ENCODE measurements at places on chromosomes 16 and 17.

GRCh38 chr16:54199487-54200160, 87.0 kb downstream of the IRX3 start:
- no peak for DNase-seq

- DNase-seq, result no peak
These were observed 11.5 kb upstream of the TBX4 start for GRCh38 chr17:61440697-61441096.

- no peak for DNase-seq
These were observed 118.8 kb downstream of the C16orf95 start for GRCh38 chr16:87198328-87198832.

GRCh38 chr16:30084816-30085159, 6.9 kb downstream of the TBX6 start:
- no peak for DNase-seq

- no peak for DNase-seq
These were observed 93.0 kb downstream of the CYTH1 start for GRCh38 chr17:78689029-78689428.

GRCh38 chr17:46866325-46866724, 14.9 kb downstream of the WNT9B start:
- no peak for DNase-seq

- DNase-seq, result no peak
These were observed 4.9 kb downstream of the KRT27 start for GRCh38 chr17:40777459-40777858.

- DNase-seq, result peak; percentile 78
These were observed 75.5 kb downstream of the RPA1 start for GRCh38 chr17:1905190-1905913.

- no peak for DNase-seq
These were observed 28.7 kb downstream of the MEAK7 start for GRCh38 chr16:84475643-84476240.

DNA sequence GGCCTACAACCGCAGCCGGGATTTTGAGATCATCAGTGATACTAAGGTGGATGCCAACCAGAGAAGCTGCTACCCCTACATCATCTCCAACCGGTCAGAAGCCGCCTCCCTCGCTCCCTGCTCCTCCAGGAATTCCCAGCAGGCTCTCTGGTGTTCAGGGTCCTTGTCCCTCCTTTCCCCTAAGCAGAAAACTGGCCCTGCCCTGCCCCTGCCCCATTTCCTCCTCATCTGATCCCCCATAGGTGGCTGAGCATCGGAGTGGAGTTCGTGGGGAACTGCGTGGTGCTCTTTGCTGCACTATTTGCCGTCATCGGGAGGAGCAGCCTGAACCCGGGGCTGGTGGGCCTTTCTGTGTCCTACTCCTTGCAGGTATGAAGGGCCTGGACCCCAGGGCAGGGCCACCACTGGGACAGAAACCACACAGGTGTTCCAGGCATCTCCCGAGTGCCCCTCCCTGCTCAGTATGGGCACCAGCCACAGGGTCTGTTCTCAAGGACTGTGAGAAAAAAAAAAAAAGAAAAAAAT, 29.8 kb downstream of the ANKRD40 start:
- DNase-seq, result no peak

GRCh38 chr16:61289141-61289540, 747.1 kb downstream of the CDH8 start:
- DNase-seq, result no peak

DNA sequence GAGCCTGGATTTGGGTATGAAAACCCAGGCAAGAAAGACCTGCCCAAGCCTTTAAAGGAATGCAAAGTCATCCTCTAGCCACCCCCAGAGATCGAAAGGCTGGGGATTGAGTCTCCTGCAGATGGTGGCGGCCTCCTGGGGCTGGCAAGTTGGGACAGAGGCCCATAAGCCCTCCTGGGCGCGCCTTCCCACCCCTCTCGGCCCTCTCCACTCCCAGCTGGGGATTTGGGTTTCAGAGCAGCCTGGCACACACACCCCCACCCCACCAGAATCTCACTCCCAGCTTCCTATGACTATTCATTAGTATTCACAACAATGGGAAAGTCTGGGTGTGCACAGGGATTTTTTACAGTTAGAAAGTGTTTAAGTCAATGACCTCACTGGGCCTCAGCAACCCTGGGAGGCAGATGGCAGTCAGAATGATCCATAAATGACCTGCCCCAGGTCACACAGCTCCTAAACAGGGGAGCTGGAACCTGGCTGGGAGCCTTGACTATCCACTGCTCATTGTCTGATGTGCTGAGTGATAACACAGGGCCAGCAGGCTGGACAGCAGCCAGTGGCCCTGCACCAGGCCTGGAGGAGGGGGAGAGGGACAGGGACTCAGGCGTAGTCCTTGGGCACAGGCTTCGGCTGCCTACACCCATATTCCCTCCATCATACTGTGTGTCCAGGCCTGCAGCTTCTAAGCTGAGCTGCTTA, 12.1 kb downstream of the NHERF1 start:
- DNase-seq, result no peak

DNA sequence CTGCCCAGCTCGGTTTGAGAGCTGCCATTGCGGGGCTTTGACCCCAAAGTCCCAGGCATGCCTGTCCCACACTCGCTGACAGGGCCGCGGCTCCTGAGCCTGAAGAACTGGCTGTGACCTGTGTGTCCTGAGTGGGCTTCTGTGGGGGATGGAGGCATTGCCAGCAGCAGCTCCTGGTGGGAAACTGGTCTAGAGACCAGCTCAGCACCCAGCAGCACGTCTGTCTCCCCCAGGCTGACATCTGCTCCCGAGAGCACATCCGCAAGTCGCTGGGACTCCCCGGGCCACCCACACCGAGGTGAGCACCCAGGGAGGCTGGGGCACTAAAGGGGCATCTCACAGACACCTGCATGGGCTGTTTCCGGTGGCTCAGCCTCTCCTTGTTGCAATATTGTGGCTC, 13.4 kb downstream of the ENDOV start:
- DNase-seq, result no peak

GRCh38 chr16:71734511-71734910, 10.0 kb upstream of the PHLPP2 start:
- no peak for DNase-seq

GRCh38 chr16:74691093-74691855, 9.4 kb downstream of the MLKL start:
- no peak for DNase-seq

- DNase-seq, result no peak
These were observed 3.0 kb downstream of the ICAM2 start for GRCh38 chr17:64017381-64017980.

DNA sequence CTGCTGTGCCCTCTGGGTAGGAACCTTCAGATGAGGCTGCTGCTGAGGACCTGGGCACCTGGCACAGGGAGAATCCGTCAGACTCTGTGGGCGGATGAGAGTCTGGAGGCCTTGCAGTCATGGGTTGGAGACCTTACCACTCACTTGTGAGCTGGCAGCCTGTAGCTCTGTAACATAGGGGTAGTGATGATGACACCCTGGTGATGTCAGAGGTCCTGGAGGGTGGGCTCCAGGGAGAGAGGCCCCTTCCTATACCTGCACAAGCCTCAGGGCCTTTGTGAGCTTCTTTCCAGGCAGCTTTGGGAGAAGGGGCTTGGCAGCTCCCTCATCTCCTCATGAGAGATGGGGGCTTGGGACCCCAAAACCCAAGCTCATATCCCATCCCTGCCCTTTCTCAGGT, 1.6 kb downstream of the MIEF2 start:
- no peak for DNase-seq

GRCh38 chr17:33521784-33522183, 228.7 kb upstream of the ASIC2 start:
- DNase-seq, result no peak

DNA sequence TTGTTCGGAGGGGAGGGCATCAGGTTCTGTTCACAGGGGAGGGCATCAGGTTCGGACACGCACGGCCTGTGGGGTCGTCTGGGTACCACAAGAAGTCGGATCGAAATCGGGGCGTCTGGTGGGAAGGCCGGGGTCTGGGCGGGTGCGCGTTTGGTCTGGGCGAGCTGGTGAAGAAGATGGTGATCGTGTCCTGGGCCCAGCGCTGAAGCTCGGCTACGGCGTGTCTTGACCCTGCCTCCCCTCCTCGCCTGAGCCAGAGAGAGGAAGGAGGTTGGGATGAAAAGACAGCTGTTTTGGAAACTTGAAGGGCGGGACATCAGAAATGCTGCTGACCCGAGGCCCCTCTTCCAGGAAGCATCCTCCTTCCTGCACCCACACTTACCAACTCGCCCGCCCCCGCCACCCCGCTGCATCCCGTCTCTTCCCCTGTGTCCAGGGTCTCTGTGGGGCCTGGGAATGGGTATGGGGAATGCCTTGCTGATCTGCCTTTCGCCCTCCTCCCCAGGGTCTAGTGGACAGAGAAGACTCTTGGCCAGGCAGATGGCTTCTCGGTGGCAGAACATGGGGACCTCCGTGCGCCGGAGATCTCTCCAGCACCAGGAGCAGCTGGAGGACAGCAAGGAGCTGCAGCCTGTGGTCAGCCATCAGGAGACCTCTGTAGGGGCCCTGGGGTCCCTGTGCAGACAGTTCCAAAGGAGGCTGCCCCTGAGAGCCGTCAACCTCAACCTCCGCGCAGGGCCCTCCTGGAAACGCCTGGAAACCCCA, 498 bp downstream of the PIMREG start:
- DNase-seq, result no peak

All from retina (tissue), 1 donor.